ENCODE measurements at places on chromosomes 12 and 14. TPM values are rescaled to one million over a fixed set of nuclear protein-coding genes. Genes with fewer than 3 reads are reported as not detected.

Gene CCDC175
- total RNA-seq: 0.39 TPM

Gene EFS
- total RNA-seq: 59.3 TPM

Gene KCNA5
- total RNA-seq: 0.98 TPM

Gene TCL1B
- not detected for total RNA-seq

Gene PRB3
- 0.26 TPM for total RNA-seq
